ENCODE measurements at places on chromosomes 11 and 22.

GRCh38 chr22:22865311-22866072, 22.1 kb upstream of the IGLL5 start:
- no peak for DNase-seq

- DNase-seq = no peak
These were observed 3.0 kb downstream of the ME3 start for GRCh38 chr11:86669424-86669823.

DNA sequence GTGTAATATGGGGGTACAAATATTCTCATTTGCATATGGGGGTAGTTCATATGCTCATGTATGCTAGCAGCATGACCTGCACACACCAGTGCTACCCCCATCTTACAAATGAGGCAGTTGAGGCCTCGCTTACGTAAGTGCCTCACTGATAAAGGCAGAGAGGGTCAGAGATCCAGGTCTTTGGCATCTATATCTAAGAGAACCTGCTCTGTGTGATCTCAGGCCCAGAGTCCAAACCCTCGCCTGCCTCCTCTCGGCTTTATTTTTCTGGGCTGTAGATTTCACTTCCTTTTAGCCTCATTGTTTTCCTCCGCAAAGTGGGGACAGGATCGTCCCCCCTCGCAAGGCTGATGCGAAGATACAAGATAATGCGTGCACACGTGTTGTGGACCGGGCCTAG, 325.2 kb downstream of the MN1 start:
- DNase-seq = no peak

DNA sequence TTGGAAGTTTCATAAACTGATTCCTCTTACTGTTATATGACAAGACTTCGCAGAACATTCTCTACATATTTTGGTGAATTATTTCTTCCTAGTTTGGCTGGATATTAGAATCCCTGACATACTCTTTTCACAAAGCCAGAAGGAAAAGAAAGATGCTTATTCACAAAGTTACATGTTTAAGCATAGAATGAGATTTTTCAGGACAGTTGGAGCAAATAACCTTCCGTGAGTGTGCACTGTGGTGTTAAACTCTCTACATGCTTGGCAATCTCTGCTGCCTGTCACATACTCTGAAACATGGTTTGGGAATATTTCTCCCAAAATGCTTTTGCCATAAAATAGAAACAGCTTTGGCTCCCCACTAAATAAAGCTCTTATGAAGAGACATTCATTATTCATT, 230.0 kb upstream of the MTNR1B start:
- DNase-seq = peak; percentile 2

DNA sequence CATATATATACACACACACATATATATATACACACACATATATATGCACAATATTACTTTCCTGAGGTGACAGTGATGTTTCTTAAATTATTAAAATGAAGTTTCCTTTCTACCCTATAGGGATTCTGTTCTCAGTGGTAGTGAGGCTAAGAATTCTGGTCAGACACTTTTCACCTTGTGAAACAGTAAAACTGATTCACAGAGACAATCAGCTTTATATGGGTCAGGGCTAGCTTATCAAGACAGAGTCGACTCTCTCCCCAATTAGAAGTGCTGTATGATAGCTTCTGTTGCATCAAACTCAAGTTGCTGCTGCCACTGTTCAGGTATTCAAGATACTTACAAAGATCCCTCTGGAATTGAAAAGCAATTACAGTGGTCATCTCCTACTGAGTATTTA, 68.4 kb downstream of the ZBTB44 start:
- DNase-seq = no peak

- no peak for DNase-seq
These were observed 22.3 kb downstream of the EIF4G2 start for GRCh38 chr11:10786451-10786850.

DNA sequence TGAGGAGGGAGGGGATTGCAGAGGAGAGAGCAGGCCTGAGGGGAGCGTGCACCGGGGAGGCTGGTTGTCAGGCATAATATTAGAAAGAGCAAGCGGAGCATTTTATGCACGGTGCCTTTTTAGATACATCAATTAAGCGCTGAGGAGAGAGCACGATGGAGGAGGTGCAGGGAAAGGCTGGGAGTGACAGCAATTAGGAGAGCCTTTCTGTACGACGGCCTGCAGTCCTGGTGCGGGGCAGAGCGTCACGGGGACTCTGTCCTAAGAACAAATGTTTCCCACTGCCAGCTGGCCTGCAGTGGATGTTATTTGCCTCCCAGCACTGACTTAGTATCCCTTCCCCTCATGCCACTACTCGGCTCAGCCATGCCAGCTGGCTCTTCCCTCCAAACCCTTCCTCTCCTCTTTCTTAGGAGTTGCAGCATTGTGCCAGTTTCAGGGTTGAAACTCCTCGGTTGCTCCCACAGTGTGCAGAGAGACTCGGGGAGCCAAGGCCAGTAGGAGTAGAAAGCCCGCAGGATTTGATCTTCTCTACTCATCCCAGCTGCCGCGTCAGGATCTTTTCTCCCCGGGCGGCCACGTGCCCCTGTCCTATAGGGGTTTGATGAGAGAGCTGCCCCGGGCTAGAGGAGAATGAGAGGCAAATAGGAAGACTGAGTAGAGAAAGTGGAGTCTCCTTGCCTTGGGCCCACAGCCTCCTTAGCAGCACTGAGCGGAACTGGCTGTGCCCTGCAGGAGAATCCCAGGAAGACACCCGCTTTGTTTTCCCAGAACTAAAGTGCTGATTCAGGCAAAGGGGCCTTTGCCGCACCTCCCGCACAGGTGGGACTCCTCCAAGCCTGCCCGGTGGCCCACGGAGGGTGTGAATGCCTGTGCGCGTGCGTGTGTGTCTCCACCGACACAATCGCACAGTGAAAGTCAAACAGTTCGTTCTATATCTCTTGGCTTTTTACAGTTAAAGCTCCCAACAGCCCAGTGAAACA, 875.3 kb downstream of the NTM start:
- DNase-seq = no peak

GRCh38 chr11:64892411-64892831, 14.0 kb upstream of the EHD1 start:
- DNase-seq = no peak

Data from astrocyte of the spinal cord (primary cell).